ENCODE measurements at places on chromosomes 6 and 20.
A peak's percentile ranks its signal among the peaks of the same experiment; 100 is the strongest.

DNA sequence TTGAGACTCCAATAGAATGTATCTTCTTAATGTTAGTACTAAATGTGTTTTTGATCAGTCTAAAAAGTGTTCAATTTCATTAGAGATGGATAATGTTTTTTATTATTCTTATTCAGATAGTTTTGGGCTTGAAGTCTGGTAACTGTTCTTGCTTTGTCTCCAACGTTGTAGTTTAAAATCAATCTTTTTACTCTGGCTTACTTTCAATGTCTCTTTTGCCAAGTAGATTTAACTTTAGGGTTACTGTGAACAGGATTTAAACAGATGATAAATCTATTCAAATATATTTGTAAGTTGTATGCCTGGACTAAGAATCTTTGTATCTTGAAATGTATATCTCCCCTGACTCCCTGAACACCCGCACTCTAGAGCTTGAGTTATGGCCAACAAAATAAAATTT lies 51.1 kb downstream of the SGK1 start:
- no peak for DNase-seq

GRCh38 chr20:22080985-22081384 lies 375.5 kb downstream of the PAX1 start:
- DNase-seq: no peak

DNA sequence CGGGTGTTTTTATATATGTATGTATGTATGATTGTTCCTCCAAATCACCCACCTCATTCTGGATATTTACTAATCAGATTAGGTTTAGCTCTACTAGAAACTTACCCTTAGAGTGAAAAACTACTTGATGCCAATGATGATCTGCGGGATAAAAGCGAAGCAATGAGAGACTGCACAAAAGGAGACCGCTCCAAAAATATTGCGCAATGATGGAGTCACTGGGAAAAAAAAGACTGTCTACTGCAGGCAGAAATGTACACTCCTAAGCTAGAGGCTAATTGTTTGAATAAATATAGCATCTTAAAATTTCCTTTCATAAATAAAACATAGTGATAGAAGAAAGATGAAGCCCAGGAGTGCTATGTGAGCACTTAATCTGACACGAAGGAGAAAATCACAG lies 7.3 kb downstream of the RAB32 start:
- DNase-seq: no peak

DNA sequence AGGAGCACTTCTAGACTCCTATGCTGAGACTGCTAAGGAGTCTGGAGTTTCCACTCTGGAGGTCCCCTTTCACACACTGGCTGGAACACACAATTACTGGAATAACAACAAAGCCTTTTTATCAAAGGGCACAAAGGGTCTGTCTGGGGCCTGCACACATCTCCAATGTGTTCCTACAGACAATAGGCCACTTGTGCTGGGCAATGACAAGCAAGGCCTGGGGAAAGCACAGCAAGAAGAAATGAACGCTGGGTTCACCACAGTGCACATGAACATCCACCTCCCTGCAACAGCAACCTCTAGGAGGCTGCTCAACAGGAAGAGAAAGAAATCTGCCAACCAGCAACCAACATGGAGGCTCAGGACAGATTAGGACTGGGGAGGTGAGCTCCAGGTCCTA lies 43.9 kb downstream of the TRPC4AP start:
- DNase-seq: no peak

DNA sequence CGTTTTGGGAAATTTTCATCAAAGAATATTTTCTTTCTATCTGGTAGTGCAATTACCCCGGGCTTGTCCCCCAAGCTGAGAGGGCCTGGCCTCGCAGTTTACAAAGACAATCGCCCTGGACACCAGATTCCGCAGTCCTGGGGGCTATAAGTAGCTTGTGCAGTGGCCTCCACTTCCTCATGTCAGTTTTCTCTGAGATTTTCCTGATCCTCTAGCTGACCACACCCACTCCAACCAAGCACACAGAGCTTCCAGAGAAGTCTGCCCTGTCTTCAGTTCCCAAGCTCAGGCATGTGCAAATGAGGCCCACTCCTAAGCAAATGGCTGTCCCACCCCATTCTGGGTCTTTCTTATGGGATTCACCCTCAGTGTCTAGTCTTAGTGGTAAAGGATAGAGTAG lies 245.3 kb downstream of the MAFB start:
- DNase-seq: no peak

DNA sequence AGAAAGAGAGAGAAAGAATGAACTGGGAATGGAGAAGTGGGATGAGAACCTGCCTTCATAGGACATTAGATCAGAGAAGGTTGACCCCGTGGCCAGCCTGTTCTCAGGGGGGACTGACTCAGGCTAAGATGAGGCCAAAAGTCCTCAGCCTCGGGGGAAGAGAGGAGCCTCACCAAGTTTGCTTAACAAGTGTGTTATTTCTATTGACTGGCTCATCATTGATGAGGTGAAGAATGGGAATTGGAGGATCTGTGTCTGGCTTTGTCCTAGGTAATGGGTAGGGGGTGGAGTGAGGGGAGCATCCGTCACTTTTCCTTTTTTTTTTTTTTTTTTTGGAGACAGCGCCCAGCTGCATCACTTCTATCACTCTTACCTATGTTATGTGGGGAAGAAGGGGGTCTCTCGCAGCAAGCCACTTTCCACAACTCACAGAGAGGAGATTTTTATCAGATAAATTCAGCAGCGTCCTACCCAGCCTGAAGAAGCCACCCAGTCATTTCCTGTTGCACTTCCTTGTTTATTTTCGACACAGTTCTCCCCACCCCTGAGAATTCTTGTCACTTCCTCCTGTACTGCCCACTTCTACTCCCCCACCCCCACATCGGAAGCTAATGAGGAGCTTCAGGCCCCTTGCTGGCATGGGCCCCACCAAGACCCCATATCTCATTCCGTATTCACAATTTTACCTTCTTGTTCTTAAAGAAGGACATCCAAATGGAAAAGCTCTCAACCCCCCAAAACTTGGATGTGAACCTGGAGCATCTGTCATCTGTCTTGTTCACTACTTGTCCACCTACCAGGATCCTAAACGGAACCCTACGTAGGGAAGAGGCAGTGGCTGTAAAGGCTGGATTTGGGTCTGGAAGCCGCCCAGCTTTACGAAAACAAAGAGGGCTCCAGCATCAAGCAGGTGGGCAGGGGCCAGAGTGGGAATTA lies 2.8 kb upstream of the RNASET2 start:
- DNase-seq: no peak

DNA sequence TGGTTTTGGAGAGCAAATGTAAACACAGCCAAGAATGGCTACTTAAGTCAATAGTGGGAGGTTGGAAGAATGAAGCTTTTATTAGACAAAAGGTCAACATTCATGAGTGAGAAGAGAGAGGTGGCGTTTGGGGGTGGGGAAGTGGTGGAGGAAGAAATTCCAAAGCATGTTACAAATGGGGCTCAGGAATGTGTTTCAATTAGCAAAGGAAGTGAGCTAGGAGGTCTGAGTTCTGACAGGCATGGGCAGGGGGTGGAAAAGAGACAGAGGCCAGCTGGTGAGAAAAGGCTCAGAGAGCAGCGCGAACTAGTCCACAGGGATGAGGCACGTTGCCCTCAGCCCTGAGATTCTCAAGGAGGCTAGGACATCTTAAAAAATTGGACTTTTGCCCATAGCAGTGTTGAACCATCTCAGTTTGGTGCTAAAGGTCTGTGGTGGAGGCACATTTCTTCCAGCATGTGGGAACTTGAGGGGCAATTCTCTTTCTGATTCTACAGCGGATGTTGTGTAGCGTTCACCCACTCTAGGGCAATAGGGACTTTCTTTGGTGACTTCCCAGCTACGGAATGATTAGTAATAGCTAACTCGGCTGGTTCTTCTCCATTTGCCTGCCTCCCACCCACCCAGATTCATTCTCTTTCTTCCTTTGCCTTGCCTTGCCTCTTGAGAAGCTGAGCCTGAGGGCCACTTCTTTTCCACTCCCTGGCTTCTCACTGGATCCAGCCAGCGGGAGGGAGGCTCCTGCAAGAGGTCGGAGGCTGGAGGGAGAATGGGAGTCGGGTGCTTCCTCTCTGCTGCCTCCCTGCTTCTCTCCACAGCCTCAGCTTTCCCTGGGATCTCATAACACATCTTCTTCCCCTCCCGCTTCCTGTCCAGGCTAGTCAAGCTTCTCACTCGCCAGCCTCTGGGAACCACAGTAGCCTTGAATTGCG lies 45.1 kb upstream of the NEDD9 start:
- peak; percentile 28 for DNase-seq
